A673 (cell line): ENCODE measurements at places on chromosomes 16 and 17. TPM values are rescaled to one million over a fixed set of nuclear protein-coding genes. Genes with fewer than 3 reads are reported as not detected.
A peak's percentile ranks its signal among the peaks of the same experiment; 100 is the strongest.

- DNase-seq = no peak
Measured at GRCh38 chr17:836151-836550, 54.0 kb downstream of the MRM3 start.

- DNase-seq = no peak
Measured at GRCh38 chr16:75792771-75793492, 66.6 kb upstream of the CPHXL start.

DNA sequence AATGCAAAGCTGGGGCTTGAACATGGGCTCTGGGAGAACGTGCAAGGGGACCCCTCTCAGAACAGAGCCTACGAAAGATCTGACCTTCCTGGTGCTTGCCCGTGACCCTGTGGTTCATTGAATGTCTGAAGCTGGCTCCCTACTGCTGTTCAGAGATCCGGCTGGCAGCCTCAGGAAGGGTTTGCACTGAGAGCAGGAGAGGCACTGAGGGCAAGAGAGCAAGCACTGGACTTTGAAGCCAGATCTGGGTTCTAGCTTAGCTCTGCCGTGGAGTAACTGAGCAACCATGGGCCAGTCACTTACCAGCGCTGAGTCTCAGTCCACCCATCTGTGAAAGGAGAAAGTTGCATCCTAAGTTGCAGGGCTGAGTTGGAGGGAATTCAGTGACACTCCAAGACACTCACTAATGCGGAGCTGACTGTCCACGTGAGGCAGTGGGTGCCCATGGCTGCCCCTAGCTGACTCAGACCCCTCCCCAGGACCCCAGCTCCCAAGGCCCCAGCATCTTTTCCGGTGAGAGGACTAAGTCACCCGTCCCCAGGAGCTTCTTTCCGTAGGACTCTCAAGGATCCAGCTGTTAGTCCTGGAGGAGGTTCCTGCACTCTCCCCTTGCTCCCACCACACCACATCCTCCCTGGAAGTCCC is 41.3 kb downstream of the BEAN1 start:
- no peak for DNase-seq

DNA sequence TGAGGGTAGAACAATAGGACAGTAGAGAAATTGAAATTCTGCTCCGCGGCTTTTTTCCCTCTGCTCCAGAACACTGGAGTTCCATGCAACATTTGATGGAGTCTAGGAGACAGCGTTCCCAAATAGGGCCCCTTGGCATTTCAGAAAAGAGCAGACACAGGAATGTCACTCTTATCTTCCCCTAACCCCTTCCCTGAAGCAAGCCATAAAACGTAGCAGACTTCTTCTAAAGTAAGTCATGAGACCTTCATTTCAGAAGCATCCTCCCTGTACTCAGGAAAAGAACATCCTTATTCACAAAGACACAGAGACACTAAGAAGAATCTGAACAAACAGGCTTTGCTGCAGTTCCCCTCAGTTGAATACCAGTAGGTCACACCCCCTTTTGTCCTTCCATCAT is 296.1 kb upstream of the SOX9 start:
- no peak for DNase-seq

GRCh38 chr17:68835071-68835470 is 120.1 kb downstream of the ABCA8 start:
- DNase-seq = peak; percentile 92

- DNase-seq = no peak
Measured at GRCh38 chr17:67080804-67081203, 36.5 kb downstream of the CACNG1 start.

DNA sequence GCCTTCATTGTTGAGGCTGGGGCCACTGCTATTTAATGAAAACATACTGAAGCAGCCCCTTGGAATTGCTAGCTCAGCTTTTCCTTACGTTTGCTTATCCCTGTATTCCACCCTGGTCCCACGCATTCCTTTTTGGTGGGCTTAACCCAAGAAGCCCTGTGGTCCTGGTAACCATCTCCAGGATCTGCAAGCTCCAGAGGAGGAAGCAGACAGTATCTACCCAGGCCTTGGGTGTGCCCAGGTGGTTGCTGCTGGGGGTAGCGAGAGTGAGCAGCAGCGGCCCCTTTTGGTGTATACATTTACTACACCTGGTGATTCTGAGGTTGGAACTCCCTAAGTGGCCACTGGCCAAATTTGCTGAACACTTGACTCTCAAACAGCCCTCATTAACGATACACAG is 97.7 kb downstream of the CBLN1 start:
- peak; percentile 7 for DNase-seq

DNA sequence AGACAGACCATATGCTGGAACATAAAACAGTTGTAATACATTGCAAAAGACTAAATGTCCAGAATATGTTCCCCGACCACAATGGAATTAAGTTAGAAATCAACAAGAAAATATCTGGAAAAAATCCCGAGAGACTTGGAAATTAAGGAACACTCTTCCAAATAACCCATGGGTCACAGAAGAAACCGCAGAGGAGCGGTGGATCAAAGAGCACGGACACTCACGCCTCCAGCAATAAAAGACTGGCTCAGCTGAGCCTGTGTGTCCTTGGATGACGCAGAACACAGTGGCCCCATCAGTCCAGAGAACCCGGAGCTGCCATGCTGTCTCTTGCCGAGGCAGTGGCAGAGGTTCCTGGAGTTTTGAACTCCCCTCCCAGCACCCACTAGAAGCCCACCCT is 30.9 kb upstream of the FOXF1 start:
- DNase-seq = no peak

DNA sequence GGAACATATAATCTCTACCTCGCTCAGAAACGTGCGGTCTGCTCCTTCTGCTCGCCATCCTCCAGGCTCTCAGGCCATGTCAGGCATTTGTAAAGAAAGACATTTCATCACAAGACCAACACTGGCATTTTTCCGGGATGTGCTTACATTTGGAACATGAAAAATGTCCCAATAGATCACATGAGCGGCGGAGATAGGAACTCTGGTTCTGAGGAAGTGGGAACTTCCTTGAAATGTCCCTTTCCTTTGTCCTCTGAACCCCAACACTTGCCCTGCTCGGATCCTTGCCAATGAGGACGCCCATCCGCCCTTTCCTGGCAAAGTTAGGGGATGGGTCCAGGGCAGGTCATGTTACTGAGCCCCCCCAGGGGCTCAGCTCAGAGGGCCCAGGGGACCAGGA is 130.5 kb downstream of the MAF start:
- DNase-seq = no peak

GRCh38 chr16:67148656-67149275 is 2.0 kb downstream of the B3GNT9 start:
- no peak for DNase-seq

GRCh38 chr16:54253118-54253517 is 33.5 kb downstream of the IRX3 start:
- DNase-seq = no peak

DNA sequence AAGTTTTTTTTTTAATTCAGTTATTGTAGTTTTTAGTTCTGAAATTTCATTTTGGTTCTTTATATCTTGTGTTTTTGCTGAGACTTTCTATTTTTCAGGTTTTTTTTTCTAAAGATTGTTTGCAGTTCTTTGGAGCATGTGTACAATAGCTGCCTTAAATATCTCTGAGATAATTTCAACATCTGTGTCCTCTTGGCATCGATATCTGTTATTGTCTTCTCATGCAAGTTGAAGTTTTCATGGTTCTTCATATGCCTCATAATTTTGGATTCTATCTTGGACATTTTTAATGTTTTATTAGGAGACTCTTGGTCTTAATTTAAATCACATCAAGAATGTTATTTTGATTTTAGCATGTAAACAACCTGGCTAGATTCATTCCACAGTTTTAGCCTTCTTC is 22.8 kb downstream of the COX11 start:
- no peak for DNase-seq

GRCh38 chr17:40810494-40810893 is 10.7 kb upstream of the KRT28 start:
- DNase-seq = no peak

- DNase-seq = no peak
Measured at GRCh38 chr17:17252149-17252661, 15.2 kb upstream of the FLCN start.

DNA sequence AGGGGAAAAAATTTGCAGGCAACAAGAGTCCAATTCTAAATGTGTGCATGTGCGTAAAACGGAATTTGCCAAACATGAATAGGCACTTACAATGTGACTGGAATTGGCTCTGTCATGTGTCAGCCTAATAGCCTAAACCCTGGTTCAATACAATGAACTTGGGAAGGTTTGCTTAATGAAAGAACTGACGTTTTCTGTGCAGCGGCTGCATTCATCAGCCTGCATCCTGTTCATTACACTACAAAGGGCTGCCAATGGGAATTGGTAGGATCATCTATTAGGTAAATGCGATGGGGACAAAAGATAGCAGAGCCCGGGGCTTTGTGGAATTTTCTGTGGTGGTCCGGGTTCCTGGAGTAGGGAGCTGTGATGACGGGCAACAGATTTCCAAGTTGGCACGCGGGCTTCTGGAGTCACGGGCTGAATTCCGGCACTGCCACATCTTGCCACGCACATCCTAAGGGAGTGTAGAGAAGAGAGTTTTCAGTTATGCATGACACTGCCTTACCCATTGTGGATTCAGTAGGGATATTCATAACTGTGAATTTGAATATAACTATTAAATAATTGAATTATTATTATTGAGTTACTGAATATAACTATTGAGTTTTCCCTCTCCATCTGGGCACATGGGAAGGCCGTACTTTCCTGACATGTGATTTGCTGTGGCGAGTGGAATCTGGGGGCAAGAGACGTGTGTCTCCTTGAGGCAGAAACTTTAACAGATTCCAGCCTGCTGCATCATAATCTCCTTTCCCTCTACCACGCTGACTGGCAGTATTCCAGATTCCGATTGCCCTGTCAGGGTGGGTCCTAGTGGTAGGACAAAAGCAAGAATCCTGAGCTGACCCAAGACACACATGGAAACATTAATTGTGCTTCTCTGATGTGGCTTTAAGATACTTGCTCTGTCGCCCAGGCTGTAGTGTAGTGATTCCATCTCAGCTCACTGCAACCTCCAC is 565.6 kb downstream of the WWOX start:
- no peak for DNase-seq

DNA sequence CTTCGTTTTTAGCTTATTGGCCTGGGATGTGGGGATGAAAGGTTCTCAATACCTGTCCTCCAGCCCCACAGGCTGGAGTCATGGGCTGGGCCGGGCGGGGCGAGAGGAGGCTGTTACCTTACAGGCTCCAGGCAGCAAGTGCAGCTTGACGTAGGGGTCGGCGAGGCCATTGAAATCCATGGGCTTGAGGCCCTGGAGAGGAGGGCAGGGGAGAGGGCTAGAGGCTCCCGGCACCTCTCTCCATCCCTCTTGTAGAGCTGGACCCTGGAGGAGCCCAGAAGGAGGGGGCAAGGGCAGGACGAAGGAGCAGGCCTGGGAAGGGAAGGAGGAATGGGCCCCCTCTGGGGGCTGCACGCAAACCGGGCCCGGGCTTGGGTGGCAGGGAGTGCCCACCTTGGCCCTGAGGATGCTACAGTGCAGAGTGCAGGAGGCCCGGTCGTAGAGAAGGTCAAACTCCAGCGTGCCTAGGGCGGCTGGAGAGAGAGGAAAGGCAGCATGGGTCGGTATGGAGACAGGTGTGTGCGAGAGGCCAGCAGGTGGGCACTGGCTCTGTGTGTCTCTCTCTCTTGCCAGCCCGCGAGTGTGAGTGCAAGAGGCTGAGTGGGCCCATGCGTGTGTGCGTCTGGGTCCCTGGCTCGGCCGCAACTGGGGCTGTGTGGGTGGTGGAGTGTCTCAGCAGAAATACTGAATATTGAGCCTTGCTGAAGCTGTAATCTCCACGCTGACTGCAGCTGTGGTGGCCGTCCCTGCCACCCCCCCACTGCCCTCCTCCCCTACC is 1.6 kb downstream of the DOC2A start:
- DNase-seq = no peak

GRCh38 chr16:63447121-63447520 is 1410.9 kb upstream of the CDH8 start:
- DNase-seq = no peak

DNA sequence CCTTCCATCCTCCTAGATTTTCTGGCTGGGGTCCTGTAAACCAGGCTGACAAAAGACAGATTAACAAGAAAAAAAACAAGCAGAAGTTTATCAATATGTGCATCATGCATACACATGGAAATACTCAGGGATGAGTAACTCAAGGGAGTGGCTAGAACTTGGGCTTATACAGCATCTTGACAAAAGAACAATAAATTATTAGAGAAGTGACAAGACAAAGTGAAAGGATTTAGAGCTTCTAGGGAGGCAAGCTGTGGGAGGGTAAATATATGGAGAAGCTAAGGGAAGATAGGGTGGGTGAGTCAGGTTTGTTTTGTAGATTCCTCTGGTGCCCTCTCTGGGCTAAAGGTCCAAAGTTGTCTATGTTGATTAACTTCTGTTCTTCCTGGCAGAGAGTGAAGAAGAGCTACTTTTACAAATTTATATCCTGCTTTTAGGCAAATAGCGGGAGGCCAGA is 48.0 kb upstream of the NDRG4 start:
- peak; percentile 56 for DNase-seq

- DNase-seq = peak; percentile 7
Measured at GRCh38 chr17:65783845-65784334, 222.4 kb upstream of the AXIN2 start.

GRCh38 chr17:68197091-68197996 is 50.5 kb upstream of the AMZ2 start:
- DNase-seq = peak; percentile 17

DNA sequence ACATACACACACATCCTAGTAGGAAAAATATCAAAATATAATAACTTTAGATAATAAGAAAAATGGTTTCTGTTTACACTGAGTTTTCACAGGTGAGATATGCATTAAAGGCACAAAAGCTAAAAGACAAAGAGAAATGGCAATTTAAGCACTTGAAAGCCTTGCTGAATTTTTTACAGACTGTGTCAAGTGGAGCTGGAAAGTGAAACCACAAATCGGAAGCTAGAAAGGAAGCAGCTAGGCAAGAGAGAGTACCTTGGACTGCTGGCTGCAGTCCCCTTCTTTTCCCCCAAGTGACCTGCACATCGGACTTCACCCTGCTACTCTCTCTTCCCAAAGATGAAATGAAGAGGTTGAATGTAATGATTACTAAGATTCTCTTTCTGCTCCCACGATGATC is 135.1 kb downstream of the CDH13 start:
- no peak for DNase-seq

- no peak for DNase-seq
Measured at GRCh38 chr17:78621720-78622490, 44.7 kb upstream of the DNAH17 start.

- DNase-seq = no peak
Measured at GRCh38 chr16:83532634-83533033, 275.1 kb upstream of the HSBP1 start.

- DNase-seq = peak; percentile 30
Measured at GRCh38 chr17:21285164-21286065, 904 bp downstream of the MAP2K3 start.

The SREBF1 gene
- total RNA-seq = 240 and 328 TPM in 2 replicates

The SOST gene
- not detected in 2 replicates for total RNA-seq

The MSL1 gene
- total RNA-seq = 56.9 and 59.9 TPM in 2 replicates

The CSH1 gene
- total RNA-seq = not detected in 2 replicates

The ZG16B gene
- total RNA-seq = not detected in 2 replicates

The TBC1D3K gene
- not detected in 2 replicates for total RNA-seq

The INCA1 gene
- 0.62 and 0.72 TPM in 2 replicates for total RNA-seq

The TPPP3 gene
- 0.28 and 0.31 TPM in 2 replicates for total RNA-seq

The CLDN9 gene
- not detected in 2 replicates for total RNA-seq

The ZMYND15 gene
- 0.17 and 0.37 TPM in 2 replicates for total RNA-seq

The CRLF3 gene
- 14.9 and 17.9 TPM in 2 replicates for total RNA-seq
